ENCODE measurements at places on chromosomes 4 and X.

GRCh38 chr4:30825008-30825770, 105.0 kb downstream of the PCDH7 start:
- DNase-seq = no peak

GRCh38 chr4:81454499-81454898, 17.2 kb downstream of the RASGEF1B start:
- DNase-seq = no peak

DNA sequence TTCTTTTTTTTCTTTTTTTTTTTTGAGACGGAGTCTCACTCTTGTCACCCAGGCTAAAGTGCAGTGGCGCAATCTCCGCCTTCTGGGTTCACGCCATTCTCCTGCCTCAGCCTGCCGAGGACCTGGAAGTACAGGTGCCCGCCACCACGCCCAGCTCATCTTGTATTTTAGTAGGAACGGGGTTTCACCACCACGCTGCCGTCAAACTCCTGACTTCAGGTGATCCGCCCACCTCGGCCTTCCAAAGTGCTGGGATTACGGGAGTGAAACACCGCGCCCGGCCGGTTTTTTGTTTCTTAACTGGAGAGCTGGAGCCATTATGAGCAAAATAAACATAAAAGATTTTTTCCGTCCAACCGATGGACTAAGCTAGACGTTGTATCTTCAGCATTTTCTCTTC, 1.9 kb upstream of the WDR17 start:
- no peak for DNase-seq

DNA sequence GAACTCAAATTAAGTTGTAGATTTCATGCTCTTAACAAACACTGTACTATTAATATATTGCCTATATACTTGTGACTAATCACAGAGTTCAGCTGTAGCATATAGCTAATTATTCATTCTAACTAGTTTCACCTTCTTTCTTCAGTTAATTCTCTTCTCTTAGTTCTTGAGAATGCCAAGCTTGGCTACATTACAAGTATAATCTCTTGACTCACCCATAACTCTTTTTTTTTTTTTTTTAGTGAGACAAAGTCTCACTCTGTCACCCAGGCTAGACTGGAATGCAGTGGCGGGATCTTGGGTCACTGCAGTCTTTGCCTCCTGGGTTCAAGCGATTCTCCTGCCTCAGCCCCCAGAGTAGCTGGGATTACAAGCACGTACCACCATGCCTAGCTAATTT, 5.4 kb downstream of the KLHL5 start:
- DNase-seq = no peak

GRCh38 chrX:17459661-17460060, 84.7 kb downstream of the NHS start:
- DNase-seq = no peak

GRCh38 chr4:65265526-65265925, 404.8 kb downstream of the EPHA5 start:
- no peak for DNase-seq

- DNase-seq = no peak
Measured at GRCh38 chr4:5186271-5187064, 135.2 kb downstream of the STK32B start.

GRCh38 chrX:12304261-12304660, 166.0 kb downstream of the FRMPD4 start:
- no peak for DNase-seq

DNA sequence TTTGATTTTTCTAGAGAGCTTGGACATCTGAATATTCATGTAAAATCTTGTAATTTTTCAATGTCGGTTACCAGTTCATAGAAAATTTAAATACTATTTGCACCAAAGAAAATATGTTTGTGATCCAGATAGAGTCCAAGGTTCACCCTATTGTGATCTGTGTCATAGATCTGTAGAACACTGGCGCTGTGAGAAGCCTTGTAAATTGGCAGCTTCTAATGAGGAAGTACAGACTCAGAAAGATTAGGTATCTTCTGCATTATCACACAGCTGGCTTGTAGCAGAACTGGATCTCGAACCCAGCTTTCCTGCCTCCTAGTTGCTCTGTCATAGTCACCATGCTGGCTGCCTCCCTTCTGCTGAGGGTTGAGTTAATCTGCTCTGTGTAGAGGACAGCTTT, 106.5 kb upstream of the PAK3 start:
- DNase-seq = no peak

- no peak for DNase-seq
Measured at GRCh38 chr4:55488716-55489115, 58.0 kb downstream of the CLOCK start.

Data from NCI-H1694 (cell line).